Activated CD4-positive, alpha-beta T cell treated with anti-CD3 and anti-CD28 coated beads for 36 hours (primary cell): ENCODE measurements at places on chromosomes 12 and 14.

- no peak for DNase-seq
These were observed 192.2 kb upstream of the C14orf180 start for GRCh38 chr14:104387022-104388010.

- no peak for DNase-seq
These were observed 24.8 kb downstream of the ATF7 start for GRCh38 chr12:53601296-53601847.

DNA sequence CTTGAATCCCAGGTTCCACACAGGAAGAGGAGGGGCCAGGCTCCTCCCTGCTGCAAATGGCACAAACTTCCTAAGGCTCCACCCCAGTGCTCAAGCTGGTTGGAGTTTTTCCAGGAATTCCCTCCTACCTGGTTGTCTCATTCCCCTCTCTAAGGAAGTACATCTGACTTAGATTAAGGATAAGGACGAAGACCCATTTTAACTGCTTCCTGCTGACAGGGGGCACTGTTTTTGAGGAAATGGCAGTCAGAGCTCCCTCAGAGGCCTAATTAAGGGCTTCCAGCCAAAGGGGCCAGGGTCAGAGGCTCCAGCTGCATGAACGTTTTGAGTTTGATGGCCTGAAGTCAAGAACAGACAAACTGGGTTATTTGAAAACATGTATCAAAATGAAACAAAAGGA, 1084.7 kb downstream of the SLC6A15 start:
- DNase-seq: no peak

DNA sequence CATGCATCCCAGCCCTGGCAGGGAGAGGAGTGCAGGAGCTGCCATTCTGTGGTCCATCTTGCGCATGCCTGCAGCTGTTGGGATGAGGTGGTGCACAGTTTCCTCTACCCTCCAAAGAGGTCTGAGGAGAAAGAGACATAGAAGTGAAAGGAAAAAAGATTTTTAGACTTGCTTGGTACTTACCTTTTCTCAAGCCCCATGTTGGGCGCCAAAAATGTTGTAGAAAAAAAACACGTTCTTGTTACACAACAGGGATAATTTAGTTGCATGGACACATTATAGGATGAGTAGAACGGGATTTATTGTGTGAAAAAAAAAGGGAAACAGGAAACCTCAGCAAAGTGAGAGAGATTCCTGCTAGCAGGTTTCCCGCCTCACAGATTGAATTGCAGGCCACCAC, 244.4 kb upstream of the GARIN2 start:
- peak; percentile 13 for DNase-seq

GRCh38 chr12:54277823-54278276, 2.1 kb downstream of the CBX5 start:
- DNase-seq: peak; percentile 32
